ENCODE measurements at places on chromosomes 3 and 15. TPM values are rescaled to one million over a fixed set of nuclear protein-coding genes. Genes with fewer than 3 reads are reported as not detected.
A peak's percentile ranks its signal among the peaks of the same experiment; 100 is the strongest.

GRCh38 chr15:44882499-44882968 lies 74.0 kb upstream of the TERB2 start:
- H3K27me3 ChIP-seq, result no peaks in the 10 kb centered on the region
- H3K4me1 ChIP-seq, result no peaks in the 10 kb centered on the region
- H3K36me3 ChIP-seq, result no peaks in the 10 kb centered on the region
- H3K4me3 ChIP-seq, result no peak overlapping the region

- no peak overlapping the region for H3K27ac ChIP-seq
- H3K27me3 ChIP-seq, result no peaks in the 10 kb centered on the region
- no peak overlapping the region for H3K4me3 ChIP-seq
- no peaks in the 10 kb centered on the region for H3K4me1 ChIP-seq
Observed at GRCh38 chr3:24740326-24740725, 245.7 kb upstream of the THRB start.

DNA sequence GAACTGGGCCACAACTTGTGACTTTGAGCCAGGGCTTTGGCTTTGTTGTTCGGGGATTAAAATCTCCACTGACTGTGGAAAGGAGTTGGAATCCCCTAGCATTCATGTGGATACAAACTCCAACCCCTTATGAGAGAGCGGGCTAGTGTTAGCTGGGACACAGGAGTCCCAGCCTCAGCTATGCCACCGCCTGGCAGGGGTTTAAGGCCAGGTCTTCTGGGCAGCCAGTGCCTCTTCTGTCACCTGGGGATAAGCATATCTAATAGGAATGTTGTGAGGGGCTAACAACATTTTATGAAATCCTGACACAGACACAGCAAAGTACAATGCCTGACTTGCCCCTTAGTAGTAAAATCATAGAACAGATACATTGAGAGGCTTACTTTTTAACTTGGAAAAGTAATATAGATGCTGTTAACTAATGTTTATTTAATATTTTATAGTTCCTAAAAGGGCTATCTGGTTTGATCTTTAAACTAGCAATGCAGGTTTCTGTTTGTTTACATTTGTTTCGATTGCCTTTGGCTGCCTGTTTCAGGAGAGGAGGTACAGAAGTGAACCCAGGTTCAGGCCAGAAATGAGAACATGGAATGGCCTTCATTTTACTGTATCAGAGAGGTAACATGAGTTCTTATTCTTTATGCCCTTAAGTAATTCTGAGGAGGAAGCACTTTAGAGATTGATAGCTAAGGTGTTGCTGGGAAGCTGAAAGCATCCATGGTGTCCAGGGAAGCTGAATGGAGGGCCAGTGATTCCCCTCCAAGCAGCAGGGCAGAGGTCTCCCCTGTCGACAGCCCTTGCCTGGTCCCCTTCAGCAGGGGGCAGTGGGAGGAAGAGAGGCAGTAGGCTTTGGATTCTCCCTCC lies 8.7 kb downstream of the GPR160 start:
- no peaks in the 10 kb centered on the region for H3K36me3 ChIP-seq
- H3K4me1 ChIP-seq, result peaks cover 17% of the 10 kb centered on the region
- H3K27ac ChIP-seq, result no peak overlapping the region

GRCh38 chr3:196569003-196569516 lies 600 bp downstream of the FBXO45 start:
- DNase-seq, result peak; percentile 26
- H3K4me3 ChIP-seq, result peak overlapping the region; percentile 76
- H3K27me3 ChIP-seq, result no peaks in the 10 kb centered on the region
- peak overlapping the region; percentile 67 for H3K27ac ChIP-seq
- H3K4me1 ChIP-seq, result peaks cover 42% of the 10 kb centered on the region
- H3K36me3 ChIP-seq, result peaks cover 10% of the 10 kb centered on the region

- H3K27me3 ChIP-seq, result peaks cover 2% of the 10 kb centered on the region
- no peaks in the 10 kb centered on the region for H3K36me3 ChIP-seq
- no peak overlapping the region for H3K27ac ChIP-seq
- no peak overlapping the region for H3K4me3 ChIP-seq
Observed at GRCh38 chr3:139104062-139104461, 59.4 kb upstream of the PRR23C start.

DNA sequence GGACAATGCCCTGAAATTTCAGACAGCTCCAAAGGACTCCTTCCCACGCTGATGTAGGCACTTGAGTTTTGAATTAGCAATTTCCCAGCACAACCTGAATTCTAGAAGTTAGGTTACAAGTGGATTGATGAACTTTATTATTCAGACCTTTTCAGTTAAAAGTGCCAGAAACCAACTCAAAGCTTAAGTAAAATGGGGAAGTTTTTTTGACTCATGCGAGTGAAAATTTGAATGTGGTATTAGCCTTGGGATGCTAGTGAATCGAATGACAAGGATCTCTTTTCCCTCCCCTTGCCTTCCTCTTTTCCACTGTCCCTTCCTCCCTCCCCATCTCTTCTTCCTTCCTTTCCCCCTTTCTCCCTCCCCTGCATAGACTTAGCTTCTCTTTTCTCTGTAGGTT lies 295.1 kb upstream of the PROK2 start:
- H3K4me3 ChIP-seq, result no peak overlapping the region
- H3K4me1 ChIP-seq, result no peaks in the 10 kb centered on the region
- H3K27ac ChIP-seq, result no peak overlapping the region
- DNase-seq, result no peak
- H3K27me3 ChIP-seq, result no peaks in the 10 kb centered on the region

- no peaks in the 10 kb centered on the region for H3K36me3 ChIP-seq
- no peaks in the 10 kb centered on the region for H3K4me1 ChIP-seq
- DNase-seq, result no peak
- H3K4me3 ChIP-seq, result no peak overlapping the region
- no peak overlapping the region for H3K27ac ChIP-seq
- H3K27me3 ChIP-seq, result peaks cover 4% of the 10 kb centered on the region
Observed at GRCh38 chr3:124118397-124118796, 126.5 kb upstream of the ROPN1 start.

- no peaks in the 10 kb centered on the region for H3K36me3 ChIP-seq
- H3K27me3 ChIP-seq, result no peaks in the 10 kb centered on the region
- H3K27ac ChIP-seq, result no peak overlapping the region
- no peaks in the 10 kb centered on the region for H3K4me1 ChIP-seq
- H3K4me3 ChIP-seq, result no peak overlapping the region
Observed at GRCh38 chr15:99129644-99130043, 24.8 kb downstream of the SYNM start.

- H3K27ac ChIP-seq, result no peak overlapping the region
- H3K4me3 ChIP-seq, result no peak overlapping the region
- no peaks in the 10 kb centered on the region for H3K27me3 ChIP-seq
Observed at GRCh38 chr15:37872661-37873060, 61.8 kb upstream of the TMCO5A start.

- no peak for DNase-seq
- H3K4me1 ChIP-seq, result peaks cover 18% of the 10 kb centered on the region
- no peaks in the 10 kb centered on the region for H3K36me3 ChIP-seq
- no peak overlapping the region for H3K4me3 ChIP-seq
- H3K27me3 ChIP-seq, result no peaks in the 10 kb centered on the region
- no peak overlapping the region for H3K27ac ChIP-seq
Observed at GRCh38 chr3:150639262-150639661, 36.1 kb downstream of the SELENOT start.

GRCh38 chr3:134777341-134777740 lies 17.7 kb upstream of the EPHB1 start:
- DNase-seq, result no peak
- H3K27ac ChIP-seq, result no peak overlapping the region
- H3K4me3 ChIP-seq, result no peak overlapping the region
- no peaks in the 10 kb centered on the region for H3K4me1 ChIP-seq

DNA sequence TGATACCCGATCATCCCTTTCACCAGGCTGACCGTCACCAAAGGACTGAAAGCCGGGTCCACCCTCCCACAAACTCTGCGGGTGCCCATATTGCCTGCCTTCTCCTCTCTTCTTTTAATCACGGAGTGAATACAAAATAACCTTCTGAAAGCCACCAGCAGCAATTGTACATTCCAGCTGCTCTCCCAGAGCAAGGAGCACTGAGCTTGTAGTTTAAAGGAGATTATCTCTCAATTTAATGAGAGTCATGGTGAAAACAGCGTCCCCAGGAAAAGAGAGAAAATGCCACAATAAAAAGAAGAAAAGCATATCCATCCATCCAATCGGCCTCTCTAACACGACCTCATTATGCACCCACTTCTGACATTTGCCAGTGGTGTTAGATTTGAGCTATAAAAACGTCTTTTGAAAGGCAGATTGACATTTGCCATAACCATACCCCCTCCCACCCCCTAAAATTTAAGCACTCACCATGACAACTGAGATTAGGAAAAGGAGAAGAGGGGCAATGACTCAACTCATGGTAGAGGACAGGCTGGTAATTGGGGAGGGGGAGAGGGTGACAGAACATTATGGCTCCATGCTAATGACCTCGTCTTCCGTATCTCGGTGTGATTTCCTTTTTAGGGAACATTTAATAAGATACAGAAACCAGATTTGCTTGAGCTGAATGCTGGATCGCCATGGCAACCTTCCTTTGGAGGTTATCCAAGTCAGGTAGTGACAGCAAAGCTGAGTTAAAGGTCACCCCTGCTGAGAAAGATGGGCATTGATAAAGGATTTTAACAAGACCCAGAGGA lies 106.2 kb downstream of the ST8SIA2 start:
- no peak for DNase-seq
- no peak overlapping the region for H3K4me3 ChIP-seq
- peaks cover 15% of the 10 kb centered on the region for H3K27me3 ChIP-seq
- H3K36me3 ChIP-seq, result no peaks in the 10 kb centered on the region

DNA sequence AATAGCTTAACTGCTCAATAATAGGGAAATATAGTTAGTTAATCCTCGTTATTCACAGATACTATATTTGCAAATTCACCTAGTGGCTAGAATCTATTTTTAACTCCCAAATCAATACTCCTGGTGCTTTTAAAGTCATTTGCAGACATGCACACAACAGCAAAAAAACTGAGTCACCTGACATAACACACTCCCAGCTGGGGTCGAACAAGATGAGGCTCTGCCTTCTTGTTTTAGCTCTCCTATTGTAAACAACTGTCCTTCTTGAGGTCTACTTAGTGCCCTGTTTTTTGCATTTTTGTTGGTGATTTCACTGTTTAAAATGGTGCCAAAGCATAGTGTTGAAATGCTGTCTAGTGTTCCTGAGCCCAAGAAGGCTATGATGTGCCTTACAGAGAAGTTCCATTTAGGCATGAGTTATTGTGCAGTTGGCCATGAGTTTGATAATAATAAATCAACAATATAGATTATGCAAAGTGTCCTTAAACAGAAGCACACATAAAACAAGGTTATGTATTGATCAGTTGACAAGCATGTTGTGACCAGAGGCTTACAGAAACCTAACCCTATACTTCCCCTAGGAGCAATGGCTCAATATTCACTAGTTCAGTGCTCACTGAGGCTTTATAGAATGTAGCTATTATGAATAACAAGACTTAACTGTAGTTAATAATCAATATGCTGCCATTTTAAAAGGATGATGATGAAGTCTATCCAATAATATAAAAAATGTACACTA lies 18.6 kb downstream of the MAP3K13 start:
- no peaks in the 10 kb centered on the region for H3K27me3 ChIP-seq
- no peak for DNase-seq
- H3K4me1 ChIP-seq, result no peaks in the 10 kb centered on the region

- peaks cover 13% of the 10 kb centered on the region for H3K4me1 ChIP-seq
- no peak overlapping the region for H3K4me3 ChIP-seq
- H3K27me3 ChIP-seq, result no peaks in the 10 kb centered on the region
- DNase-seq, result no peak
Observed at GRCh38 chr15:69055251-69055650, 40.8 kb downstream of the NOX5 start.

GRCh38 chr3:51581524-51581923 lies 43.0 kb downstream of the RAD54L2 start:
- H3K27me3 ChIP-seq, result no peaks in the 10 kb centered on the region
- H3K27ac ChIP-seq, result no peak overlapping the region
- H3K4me3 ChIP-seq, result no peak overlapping the region

GRCh38 chr15:99755692-99756409 lies 22.6 kb upstream of the LYSMD4 start:
- no peaks in the 10 kb centered on the region for H3K36me3 ChIP-seq
- H3K27me3 ChIP-seq, result no peaks in the 10 kb centered on the region
- no peak overlapping the region for H3K4me3 ChIP-seq

DNA sequence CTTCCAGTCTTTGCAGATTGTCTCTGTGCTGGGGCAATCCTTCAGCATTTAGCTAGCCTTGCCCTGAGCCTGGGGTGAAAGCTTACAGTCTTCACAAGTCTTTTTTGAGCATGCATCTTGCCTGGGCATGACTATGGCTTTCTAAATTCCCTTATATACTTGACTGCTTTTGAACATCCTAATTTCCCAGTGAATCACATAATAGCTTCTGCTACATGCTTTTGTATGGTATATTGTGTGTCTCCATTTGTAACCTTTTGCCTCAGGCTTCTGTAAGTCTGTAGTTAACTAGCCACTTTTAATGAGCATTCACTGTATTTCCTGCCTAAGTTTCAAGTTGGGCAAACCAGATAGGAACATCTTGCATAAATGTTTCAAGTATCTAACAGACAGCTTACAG lies 76.8 kb downstream of the CHCHD4 start:
- H3K4me1 ChIP-seq, result no peaks in the 10 kb centered on the region
- H3K4me3 ChIP-seq, result no peak overlapping the region
- no peak for DNase-seq
- no peak overlapping the region for H3K27ac ChIP-seq
- H3K27me3 ChIP-seq, result peaks cover 8% of the 10 kb centered on the region

DNA sequence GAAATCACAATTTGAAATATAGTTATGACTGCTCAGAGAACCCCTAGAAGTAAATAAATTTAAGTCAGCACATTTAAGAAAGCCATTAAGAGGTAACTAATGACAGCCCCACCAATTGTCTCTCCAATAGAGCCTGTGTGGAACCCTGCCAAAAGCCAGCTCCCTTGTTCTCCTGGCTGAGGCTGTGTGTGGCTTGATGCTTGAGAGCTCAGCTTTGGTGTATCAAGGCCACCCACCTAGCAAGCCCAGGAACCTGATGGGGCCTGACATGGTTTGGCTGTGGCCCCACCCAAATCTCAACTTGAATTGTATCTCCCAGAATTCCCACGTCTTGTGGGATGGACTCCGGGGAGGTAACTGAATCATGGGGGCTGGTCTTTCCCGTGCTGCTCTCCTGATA lies 106.9 kb downstream of the LRRN1 start:
- no peak overlapping the region for H3K4me3 ChIP-seq
- H3K4me1 ChIP-seq, result no peaks in the 10 kb centered on the region
- DNase-seq, result no peak

DNA sequence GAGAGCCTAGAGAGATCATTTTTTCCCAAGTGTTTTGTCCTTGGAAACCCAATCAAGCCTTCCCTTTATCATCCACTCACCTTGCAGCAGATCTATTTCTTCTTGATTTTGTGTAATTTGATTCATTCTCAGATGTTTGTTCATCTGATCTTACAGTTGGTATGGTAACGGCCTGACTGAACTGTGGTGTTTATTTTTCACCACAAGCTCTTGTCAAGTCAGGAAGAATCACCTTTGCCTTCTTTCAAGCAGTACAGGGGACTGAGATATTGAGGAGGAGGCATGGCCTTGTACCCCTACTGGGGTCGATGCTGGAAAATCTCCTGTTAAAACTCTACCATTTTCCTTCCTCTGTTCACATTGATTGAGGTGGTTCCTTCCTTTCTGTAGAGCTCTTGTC lies 361.4 kb upstream of the CFAP20DC start:
- H3K36me3 ChIP-seq, result no peaks in the 10 kb centered on the region
- DNase-seq, result no peak
- no peaks in the 10 kb centered on the region for H3K27me3 ChIP-seq
- no peak overlapping the region for H3K4me3 ChIP-seq

FHIT gene
- 86.0 TPM for total RNA-seq

PLXND1 gene
- 61.7 TPM for total RNA-seq

PTPN23 gene
- total RNA-seq, result 35.7 TPM

SERINC4 gene
- not detected for total RNA-seq

SMAD6 gene
- total RNA-seq, result 0.69 TPM

IMPG2 gene
- total RNA-seq, result 0.66 TPM
